ENCODE measurements at places on chromosomes 4 and X.
A peak's percentile ranks its signal among the peaks of the same experiment; 100 is the strongest.

DNA sequence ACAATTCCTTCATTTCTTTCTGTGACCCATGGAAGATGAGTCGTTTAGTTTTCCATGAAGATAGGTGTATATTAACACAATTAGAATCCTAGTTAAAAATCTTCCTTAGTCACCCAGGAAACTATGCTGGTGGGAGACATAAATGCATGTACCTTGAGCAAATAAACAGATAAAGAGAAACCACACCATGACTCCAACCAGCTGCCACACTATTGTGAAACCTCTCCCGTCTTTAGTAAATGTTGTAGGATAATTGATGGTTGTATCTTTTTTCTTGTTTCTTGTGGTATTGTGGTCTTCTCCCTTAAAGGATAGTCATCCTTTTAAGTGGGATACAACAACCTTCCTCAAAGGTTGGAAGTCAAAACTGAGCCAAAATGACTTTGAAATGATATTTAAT, 103.8 kb upstream of the LEF1 start:
- DNase-seq = no peak

DNA sequence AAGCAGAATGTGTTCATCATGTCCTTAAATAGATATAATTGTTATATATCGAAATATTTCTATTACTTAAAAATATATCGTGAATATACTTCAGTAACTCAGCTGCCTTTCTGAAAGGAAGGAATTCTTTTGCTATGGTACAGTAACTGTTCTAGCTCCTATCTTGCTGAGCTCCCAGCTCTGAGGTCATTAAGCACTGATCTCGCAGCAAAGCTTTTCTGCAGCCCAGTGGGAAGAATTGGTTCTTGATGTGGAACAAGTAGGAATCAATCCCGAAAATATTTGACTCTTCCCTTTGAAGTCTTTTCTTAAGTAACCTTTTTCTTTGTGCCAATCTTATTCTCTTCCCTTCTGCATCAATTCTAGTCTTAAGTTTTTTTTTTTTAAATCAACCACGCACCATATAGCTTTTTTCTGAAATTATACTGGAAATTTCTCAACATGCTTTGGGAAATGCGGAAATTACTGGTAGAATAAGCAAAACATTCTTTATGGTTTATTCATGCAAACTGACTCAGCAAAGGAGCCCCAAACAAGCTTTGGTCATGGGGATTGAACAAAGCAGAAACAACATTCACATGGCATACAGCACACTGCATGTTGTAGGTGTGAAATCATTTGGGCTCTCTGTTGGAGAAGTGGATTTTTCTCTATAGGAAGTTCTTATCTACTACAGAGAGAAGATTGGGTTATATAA, 428.9 kb upstream of the GNPDA2 start:
- no peak for DNase-seq

- no peak for DNase-seq
Measured at GRCh38 chrX:107522901-107523300, 73.4 kb downstream of the FRMPD3 start.

GRCh38 chr4:3344104-3344503, 51.3 kb downstream of the RGS12 start:
- DNase-seq = no peak

DNA sequence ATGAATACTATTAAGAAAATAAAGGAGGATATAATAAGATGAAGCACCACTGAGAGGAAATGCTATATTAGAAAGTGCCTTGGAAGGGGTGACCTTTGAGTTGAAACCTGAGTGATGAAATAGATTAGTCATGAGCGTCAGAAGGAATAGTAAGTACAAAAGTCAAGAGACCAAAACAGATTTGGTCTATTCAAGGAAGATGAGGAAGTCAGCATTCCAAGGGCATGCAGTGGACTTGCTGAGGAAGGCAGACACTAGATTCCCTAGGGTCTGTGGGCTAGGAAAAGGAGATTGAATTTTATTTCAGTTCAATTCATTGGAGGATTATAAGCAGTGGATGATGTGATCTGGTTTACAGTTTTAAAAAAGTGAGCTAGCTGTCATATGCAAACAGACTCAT, 73.0 kb upstream of the WDFY3 start:
- DNase-seq = no peak

- DNase-seq = no peak
Measured at GRCh38 chr4:71827826-71828225, 43.9 kb upstream of the GC start.

DNA sequence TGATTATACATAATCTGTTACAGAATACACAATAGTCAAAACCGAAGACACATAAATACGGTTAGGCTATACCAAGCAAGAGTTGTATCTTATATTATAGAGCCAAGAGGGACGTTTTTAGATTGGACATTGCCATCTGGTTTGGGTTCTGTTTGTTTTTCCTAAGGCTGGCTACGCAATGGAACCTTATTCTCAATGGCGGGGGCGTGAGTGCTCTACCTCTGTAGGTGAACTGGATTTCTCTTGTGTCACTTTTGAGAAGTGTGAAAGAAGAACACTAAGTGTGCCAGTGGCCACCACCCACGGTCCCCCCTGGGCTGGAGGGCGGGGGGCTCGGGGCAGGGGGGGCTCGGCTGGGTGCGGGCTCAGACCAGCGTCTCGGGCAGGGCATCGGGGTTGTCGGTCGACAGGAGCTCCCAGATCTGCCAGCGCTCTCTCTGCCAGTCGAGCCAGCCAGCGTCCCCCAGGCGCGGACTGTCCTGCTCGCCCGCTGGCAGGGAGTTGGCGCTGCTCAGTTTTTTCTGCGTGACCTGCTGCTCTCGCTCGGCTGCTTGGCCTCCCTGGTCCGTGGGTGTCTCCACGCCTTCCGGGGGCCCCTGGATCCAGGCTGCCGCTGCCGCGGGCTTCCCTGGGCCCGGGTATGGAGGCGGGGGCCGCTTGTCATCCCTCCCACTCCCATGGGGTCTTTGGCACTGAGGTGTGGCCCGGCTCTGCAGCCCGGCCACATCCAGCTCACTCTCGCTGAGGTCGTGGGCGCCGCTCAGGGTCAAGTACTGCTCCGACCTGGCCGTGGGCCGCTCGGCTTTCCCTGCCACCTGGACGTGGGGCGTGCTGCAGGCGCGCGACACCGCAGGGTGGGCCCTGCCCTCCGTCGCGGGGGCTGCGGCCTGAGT, 27.6 kb downstream of the HCCS start:
- no peak for DNase-seq

- no peak for DNase-seq
Measured at GRCh38 chr4:8754634-8755589, 116.7 kb downstream of the HMX1 start.

DNA sequence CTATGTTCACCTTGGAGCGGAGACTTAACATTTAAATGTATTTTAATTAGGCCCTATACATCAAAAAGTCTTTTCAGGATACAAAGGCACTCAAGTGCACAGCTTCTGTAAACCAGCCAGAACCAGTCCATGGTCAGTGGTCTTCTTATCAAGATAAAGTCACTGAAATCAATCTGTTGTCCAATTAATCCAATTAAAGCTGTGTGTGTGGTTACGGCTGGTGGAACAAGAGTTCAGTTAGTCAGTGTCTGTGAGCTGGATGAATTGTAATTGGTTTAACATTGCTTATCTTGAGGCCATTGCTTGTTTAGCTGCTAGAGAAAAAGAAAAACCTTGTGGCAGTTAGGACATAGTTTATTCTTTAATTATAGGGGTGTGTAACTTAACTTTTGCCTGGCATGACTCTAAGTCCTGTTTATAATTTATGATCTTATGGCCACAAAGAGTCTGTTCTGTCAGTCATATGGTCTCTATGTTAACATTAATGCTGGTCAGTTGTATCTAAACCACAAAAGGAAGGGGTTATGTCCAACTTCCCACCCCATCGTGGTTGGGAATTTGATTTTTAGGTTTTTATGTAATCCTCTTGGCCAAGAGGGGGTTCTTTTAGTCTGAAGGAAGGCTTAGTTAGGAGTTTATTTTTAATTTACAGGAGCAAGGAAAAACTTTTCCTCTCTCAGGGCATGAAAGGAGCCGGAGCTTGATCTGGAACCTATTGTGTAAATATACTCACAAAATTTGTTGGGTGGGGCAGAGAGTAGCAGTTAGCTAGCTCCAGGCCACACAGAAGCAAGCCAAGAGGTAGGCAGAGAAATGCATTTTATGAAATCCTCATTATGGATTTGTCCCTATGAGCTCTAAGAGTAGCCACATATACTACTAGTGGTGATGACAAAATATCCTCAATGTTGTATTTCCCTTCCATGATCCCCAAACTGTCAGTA, 665.7 kb upstream of the ACTRT1 start:
- no peak for DNase-seq

DNA sequence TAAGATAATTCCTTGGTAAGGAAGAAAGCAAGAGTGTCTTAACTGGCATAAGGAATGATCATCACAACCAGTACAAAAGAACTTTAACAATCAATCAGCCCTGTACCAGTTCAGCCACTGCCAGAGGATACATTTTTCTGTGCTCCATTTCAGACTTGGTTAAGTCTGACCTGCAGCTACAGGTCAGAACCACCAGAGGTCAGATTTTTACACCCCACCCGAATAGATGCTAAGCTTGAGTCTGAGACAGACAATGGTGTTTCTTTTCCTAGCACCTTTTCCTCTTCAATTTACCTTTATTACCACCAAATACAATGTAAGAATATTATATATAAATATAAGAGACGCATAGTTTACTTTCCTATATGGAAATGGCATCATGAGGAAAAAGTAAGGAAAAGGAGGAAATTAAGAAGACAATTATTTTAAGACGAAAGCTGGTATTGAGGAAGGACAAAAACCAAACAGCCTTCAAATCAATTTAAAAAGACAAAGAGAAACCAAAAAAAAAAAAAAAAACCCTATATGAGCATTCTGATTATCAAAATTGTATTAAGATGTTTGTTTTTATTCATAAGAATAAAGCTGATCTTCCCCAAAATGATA, 215.3 kb upstream of the TTC29 start:
- DNase-seq = no peak

GRCh38 chr4:87973283-87974169, 2.0 kb upstream of the SPP1 start:
- peak; percentile 53 for DNase-seq

- no peak for DNase-seq
Measured at GRCh38 chrX:42673301-42673810, 104.6 kb downstream of the PPP1R2C start.

DNA sequence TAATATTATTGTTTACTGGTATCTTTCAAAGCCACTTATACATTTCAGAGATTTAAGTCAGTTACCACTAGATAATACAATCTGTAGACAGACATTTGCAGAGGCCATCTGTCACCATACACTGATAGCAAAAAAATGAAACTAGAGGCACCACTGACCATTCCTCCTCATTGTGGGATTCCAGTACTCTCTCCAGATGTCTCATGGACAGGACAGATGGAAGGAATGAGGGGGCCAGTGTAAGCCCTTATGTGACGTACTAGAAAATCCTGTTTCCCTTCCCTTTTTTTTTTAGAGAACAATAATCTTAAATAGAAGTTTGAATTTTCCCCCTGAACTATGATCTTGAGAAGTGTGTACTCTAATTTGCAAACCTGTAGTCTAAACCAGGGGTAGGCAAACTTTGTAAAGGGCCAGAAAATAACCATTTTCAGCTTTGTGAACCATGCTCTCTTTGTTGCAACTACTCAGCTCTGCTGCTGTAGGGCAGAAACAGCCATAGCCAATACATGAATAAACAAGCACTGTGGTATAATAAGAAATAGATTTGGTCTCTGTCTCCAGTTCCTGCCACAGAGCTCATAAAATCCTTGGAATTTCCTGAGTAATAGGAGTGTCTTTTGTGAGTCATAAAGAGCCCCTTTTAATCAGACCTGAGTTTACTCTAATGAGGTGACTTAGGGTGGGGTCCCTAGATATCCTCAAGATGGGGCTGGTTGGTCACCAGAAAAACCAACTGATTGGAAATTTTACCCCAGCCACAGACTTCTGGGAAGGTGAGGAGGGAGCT, 90.4 kb downstream of the MOSPD2 start:
- DNase-seq = no peak

- no peak for DNase-seq
Measured at GRCh38 chrX:124190440-124190839, 142.0 kb upstream of the TEX13D start.
